ENCODE measurements at places on chromosomes 5 and 9.

GRCh38 chr5:154371687-154372086, 74.1 kb upstream of the SAP30L start:
- no peak for DNase-seq

DNA sequence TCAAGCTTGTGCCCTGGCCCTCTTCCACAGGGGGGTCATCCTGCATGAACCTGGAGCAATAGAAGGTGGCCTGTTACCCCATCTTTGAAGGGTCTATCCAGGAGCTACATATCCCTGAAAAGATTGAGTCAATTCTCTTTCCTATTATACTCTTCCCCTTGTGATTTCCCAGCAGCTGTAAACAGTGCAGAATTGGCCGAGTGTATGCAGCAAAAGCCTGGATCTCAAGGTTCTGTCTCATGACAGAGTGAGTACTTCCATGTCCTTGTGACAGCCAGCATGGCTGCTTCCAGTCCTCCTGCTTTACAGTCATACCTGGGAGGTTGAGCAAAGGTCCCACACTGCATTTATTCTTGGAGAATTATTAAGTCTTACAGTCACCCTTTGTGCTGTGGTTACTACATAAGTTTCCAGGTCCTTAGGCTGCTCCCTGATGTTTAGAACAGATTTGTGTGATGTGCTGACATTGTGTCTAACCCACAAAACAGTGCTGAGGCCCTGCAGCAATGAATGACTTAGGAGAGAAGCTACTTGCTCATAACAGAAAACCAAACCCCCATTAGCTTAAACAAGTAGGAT, 67.5 kb downstream of the NREP start:
- no peak for DNase-seq

DNA sequence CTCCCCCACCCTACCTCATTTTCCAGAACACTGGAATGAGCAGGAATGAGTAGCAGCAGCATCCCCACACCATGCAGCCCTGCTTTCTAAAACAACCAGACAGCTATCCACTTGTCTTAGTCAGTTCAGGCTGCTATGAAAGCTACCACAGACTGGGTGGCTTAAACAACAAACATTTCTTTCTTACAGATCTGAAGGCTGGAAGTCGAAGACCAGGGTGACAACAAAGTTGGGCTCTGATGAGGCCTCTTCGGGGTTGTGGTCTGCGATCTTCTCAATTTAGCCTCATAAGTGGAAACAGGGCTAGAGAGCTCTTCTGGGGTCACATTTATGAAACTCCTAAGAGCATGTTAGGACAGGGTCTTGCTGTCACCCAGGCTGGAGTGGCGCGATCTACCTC, 38.9 kb downstream of the LPAR1 start:
- DNase-seq, result no peak

- DNase-seq, result no peak
These were observed at the start of gene LHX6 for GRCh38 chr9:122228568-122229484. Gene LHX6 (minus strand): TSS chr9:122228957. CDS start chr9:122228740, 217 bp downstream.

- DNase-seq, result no peak
These were observed 679 bp downstream of the B4GALT1 start for GRCh38 chr9:33166231-33167083.

DNA sequence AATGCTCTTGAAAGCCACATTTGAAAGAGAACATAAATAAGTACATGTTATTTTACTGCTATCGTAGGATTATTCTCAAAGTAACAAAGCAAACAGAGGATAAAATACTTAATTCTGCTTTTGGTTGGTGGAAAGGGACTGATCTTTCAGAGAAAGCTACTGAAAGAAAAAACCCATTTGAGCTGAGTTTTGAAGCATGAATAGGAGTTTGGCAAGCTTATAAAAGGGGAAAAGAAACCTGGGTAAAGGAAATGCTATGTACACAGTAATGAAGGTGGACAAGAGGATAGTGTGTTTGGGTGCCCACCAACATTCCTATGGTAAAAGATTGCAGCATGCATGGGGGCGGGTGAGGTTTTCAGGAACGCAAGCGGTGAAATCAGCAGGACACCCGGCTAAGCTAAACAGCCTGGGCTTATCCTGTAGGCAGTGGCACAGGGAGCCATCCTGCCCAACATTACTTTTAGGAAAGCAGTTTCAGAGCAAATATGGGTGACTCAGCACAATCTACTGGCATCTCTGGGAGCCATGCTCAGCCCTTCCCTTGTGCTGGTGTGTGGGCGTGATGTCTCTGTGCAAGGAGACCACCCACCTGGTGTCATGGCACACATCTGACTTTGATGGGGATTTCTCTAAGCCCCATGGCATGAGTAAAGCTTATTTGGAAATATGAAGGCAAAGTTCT, 673.9 kb upstream of the KLF4 start:
- no peak for DNase-seq

- no peak for DNase-seq
These were observed 76.3 kb upstream of the GPBP1 start for GRCh38 chr5:57097526-57097925.

- no peak for DNase-seq
These were observed 1.2 kb upstream of the RFK start for GRCh38 chr9:76395381-76395780.

GRCh38 chr5:129074903-129075302, 19.6 kb upstream of the ISOC1 start:
- DNase-seq, result no peak

GRCh38 chr9:93225417-93225816, 41.5 kb downstream of the WNK2 start:
- no peak for DNase-seq

DNA sequence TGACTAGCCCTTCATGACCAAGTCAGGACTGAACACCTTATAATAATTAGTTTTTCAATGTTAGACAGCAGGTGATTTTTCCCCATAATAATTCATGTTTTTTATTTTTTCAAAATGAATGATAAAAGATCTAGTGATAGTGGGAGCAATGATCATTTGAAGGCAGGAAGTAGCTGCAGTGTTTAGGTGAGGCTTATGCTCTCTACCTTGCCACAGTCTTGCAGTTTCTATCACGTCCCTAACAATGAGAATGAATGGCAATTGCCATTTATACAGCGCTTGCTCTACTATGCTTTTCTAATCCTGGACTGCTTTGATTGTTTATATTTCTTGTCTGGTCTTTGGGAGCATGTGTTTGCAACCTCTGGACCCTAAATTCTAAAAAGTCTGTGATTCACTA, 367.8 kb upstream of the RIOK2 start:
- no peak for DNase-seq

DNA sequence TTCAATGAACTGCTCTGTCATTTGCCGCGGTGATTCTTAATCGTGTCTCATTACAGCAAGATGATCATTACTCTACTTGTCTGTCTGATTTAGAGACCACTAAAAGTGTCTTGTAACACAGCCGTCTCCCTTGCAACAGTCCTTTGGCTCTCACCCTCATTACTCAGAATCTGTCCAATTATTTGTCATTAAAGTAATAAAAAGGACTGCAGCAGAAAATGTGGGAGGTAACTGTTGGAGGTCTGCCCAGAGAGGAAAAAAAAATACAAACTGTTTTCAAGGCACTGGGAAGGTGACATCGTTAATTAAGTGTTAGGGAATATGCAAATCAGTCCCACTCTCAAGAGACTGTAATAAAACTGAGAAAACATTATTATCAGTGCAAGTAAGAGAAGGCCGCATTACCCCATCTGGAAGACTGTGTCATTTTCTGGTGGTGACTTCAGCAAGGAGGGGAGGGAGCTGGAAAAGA, 281.0 kb downstream of the RASEF start:
- no peak for DNase-seq

DNA sequence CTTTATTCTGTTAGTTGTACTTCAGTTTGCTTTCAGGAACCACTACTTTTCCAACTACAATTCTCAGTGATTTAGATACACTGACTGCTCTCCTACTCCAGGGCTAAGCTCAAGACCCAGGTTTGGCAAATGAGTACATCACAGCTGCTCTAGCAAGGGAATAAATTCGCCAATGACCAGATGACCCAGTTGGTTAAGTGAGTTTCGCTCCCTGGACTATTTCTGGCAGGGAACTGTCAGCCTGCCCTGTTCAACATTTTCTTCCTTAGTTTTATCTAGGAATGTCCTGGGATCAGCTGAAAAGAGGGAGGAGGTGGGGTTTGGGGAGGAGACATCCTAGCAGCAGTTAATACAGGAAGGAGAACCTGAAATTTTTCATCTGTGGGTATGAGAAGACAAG, 6.4 kb upstream of the STARD4 start:
- no peak for DNase-seq

- DNase-seq, result no peak
These were observed 129.6 kb downstream of the KCNIP1 start for GRCh38 chr5:170633235-170634081.

- DNase-seq, result no peak
These were observed 545 bp upstream of the OR2V1 start for GRCh38 chr5:181131514-181131913.

DNA sequence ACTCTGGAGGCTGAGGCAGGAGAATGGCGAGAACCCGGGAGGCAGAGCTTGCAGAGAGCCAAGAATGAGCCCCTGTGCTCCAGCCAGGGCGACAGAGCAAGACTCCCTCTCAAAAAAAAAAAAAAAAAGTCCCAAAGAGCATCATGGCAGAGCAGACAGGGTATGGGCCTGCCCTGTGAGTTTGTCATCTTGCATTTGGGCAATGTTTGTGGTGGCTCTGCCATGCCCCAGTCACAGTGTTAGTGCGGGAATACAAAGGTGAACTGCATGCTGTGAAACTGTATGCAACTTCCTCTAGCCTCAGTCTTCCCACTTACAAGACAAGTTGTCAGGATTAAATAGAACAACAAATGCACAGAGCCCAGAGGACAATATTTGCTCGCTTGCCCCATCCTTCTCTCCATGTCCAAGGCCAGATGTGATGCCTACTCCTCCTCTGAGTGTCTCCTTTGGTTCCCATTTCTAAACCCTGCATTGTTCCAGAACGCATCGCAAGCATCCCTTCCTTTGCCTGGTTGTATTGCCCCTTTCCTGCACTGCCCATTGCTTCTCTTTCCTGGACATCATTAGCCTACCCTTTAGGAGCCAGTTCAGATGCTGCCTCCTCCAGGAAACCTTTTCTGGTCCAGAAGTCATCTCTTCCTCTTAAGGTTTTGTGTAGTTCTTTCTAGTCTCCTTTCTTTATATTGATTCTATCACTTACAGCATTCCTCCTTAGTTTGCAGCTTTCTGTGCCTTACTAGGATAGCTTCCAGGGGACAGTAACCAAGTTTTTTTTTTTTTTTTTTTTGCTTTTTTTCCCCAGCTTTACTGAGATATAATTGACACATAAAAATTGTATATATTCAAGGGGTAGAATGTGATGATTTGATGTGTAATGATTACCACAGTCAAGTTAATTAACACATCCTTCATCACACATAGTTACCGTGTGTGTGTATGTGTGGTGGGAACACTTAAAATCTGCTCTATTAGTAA, 69.0 kb upstream of the TNFAIP8 start:
- no peak for DNase-seq

DNA sequence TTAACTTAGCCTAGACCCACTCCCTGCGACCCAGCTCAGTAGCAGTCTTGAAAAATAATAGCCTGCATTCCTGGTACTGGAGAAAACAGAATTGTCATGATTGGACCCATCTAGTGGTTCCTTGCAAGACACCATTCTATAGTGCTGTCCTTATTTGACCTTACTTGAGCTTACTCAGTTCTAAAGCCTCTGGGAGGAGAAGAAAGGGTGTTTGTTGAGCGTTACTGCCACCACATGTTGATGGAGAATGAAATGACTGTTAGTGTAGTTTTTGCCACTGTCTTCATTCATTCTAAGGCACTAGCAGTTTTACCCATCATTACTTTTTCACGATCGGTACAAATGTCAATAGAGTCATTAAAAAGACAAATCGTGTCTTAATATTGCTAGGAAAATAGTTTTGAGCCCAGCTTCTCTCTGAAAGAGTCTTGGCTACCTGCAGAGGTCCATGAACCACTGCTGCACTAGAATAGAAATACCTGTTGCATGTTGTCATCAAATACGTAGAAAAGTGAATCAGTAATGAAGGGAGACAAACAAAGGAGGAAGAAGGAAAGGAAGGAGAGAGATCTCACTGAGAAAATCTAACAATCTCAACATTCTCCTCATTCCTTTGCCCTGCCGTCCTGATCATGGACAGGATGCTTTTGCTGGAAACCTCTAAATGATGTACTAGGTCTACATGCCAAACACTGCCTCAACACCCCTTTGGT, 96.0 kb downstream of the LIX1 start:
- no peak for DNase-seq

- no peak for DNase-seq
These were observed 410.3 kb upstream of the PRR16 start for GRCh38 chr5:120053841-120054240.

DNA sequence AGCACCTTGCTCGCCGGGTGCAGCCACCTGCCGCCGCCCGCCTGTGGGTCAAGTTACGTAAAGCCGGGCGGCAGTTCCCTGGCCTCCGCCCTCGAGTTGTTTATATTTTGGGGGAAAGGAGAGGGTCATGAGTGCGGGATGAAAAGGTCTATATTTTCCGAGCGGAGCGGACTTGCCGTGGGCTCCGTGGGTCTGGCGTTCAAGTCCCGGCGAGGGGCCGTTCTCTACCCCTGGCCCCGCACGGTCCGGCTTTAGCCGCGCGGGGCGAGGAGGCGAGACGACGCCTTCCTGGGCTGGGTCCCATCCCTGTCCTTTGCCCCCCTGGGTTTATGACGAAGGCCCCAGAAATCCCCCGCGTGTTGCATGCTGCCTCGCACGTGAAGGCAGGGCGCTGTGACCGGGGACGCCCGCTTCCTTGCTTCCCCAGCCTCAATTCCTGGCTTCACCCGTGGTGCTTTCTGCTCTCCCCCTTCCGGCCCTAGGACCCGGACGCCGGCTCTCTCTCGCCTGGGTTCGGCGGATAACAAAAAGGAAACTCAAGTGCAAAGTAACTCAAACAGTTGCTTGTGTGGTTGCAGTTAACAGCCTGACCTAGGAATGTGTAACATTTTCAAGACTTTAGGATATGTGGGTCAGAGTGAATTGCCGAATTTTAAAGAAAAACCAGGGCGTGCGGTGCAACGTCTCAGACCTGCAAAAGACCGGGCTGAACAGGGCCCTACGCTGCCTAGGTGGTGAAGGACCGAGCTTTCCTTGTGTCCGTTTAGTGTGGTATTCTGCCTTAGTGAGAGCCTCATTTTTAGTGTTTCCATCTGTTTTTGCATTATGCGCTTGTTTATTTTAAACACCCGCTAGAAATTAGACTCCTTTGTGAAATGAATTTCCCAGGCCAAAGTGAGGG, 810 bp downstream of the VPS13A start:
- peak; percentile 24 for DNase-seq

GRCh38 chr5:169458221-169458620, 125.4 kb upstream of the SPDL1 start:
- no peak for DNase-seq

GRCh38 chr9:73805111-73805510, 653.4 kb downstream of the ANXA1 start:
- DNase-seq, result no peak

GRCh38 chr5:135444360-135444759, 2.8 kb downstream of the DCANP1 start:
- no peak for DNase-seq

Measured in stimulated activated CD8-positive, alpha-beta memory T cell treated with anti-CD3 and anti-CD28 coated beads, Interleukin-2, amount 100 ng/mL, for 48 hours (primary cell).